ENCODE measurements at places on chromosomes 11 and 22.
A peak's percentile ranks its signal among the peaks of the same experiment; 100 is the strongest.

DNA sequence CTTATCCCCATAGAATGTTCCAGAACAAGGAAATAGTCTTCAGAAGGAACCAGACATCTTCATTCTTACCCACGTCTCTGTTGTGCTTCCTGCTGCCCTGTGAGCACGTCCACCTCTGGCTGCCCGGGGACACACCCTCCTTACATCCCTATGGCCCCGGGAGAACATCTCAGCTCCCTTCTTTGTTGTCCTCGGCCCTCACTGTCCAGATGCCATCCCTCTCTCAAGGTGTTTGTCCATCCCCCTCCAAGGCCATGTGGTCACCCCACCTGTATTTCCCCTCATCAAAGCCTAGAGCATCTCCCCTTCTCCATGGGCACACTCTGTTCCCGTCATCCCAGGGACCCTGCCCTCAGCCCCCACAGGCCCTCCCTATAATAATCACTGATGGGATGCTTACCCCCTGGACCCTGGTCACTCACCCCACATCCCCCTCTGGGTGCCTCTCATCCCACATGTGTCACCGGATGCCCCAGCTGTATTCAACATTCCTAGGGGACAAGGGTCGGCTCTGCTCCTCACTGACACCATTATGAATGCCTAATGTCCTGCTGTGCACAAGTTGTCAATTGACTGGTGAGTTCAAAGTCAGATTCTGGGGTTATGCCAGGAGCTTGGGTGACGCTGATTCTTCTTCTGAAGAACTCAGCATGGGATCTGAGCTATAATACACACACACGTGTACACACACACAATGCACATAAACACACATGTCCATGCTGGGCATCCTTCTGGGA lies 28.8 kb downstream of the IGLL5 start:
- DNase-seq: no peak

GRCh38 chr11:16737818-16738192 lies 642 bp upstream of the C11orf58 start:
- DNase-seq: no peak

- DNase-seq: no peak
Measured at GRCh38 chr11:95704865-95705264, 84.7 kb downstream of the FAM76B start.

- DNase-seq: peak; percentile 82
Measured at GRCh38 chr11:95067039-95067840, 521 bp downstream of the SRSF8 start.

DNA sequence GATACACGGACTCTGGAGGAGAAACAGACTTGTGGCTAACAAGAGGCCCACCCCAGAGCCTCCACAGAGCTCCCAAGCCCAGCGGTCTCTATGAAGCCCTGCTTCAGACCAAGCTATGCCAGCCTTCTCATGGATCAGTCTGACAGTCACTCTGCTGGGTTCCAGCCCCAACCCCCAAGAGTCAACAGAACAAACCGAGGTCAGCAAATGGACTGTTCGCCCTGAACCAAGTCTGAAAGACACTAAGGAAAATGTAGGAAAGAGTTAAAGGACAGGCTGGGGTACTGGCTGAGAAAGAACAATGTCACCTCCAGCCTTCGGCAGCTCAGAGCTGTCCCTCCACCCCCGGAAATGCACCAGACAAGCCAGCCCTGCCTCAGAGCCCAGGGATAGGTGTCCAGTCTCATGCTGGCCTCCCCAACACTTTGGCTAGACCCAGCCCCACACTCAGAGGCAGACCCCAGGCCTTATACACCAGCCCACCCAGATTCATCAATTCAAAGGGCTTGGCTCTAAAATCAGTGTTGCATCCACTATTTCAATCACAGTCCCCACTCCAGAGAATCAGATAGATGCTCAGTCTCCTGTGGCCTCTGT lies 3.8 kb downstream of the ARFGAP2 start:
- no peak for DNase-seq

GRCh38 chr11:121553806-121554205 lies 101.0 kb upstream of the SORL1-AS1 start:
- no peak for DNase-seq

DNA sequence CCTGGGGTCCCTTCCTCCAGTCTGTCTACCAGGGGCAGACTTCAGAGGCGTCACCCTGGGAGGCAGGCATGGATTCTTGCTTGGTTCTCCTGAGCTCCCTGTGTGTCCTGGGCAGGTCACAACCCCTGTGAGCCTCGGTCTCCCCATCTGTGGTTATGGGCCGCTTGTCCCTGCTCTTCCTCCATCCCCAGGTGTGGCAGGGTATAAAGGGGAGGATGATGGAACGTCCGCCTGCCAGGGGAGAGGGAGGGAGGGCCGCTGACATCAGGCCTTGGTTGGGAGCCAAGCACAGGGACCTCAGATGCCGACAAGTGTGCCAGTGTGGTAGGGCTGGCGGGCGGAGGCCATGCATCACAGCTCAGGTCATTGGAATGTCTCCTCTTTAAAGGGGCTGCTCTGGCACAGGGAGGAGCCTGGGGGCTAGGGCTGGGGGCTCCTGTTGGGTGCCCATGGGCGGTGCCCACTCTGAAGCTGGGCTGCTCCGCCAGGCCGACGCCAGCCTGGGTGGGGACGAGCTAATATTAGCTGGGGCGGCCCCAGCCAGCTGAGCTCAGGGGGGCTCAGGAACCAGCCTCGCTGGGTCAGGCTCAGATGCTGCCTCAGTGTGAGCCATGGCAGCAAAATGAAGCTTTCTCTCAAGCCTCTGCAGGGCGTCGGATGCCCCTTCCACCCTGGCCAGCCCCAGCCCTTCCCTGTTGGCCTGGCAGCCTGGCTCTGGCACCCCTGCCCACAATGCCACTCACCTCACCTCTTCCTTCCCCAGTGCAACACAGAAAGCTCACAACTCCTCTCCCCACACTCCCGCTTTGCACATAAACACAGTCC lies 12.8 kb downstream of the KCNC1 start:
- no peak for DNase-seq

- DNase-seq: no peak
Measured at GRCh38 chr22:38830845-38831108, 13.1 kb downstream of the NPTXR start.

- DNase-seq: no peak
Measured at GRCh38 chr11:118092907-118093571, 6.3 kb upstream of the SMIM35 start.

DNA sequence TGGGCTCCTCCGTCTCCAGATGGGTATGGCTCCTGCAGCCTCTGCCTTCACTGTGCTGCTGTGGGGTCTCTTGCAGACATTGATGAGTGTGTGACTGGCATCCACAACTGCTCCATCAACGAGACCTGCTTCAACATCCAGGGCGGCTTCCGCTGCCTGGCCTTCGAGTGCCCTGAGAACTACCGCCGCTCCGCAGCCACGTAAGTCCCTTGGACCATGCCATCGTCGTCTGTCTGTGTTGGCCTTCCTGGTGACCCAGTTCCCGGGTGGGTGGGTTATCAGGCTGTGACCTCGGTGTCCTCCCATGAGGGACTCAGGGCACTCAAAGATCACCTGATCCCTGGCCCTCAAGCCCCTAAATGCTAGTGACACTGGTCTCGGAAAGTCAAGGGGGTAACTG lies 47.7 kb downstream of the FBLN1 start:
- no peak for DNase-seq

- no peak for DNase-seq
Measured at GRCh38 chr11:93100211-93100610, 97.6 kb downstream of the SLC36A4 start.

GRCh38 chr11:66491315-66491935 lies 11.2 kb downstream of the DPP3 start:
- DNase-seq: no peak

Measured in suppressor macrophage (primary cell).